ENCODE measurements at places on chromosomes 1 and 21.

DNA sequence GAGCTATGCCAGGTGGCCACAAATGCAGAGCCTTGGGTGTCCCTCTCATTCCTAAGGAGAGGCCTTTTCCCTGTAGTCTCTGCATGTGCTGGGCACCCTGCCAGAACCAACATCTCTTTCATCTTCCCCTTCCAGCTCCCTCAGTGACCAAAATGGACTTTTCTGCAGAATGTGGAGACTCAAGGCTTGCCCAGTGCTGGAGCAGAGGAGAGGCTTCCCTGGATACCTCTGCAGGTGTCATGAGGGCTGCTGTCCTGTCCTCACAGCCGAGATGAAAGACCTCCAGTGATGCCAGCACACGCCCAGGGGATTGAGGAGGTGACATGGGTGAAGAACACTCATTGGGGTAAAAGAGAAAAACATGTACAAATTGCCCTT, 347.0 kb upstream of the AJAP1 start:
- no peak for DNase-seq

DNA sequence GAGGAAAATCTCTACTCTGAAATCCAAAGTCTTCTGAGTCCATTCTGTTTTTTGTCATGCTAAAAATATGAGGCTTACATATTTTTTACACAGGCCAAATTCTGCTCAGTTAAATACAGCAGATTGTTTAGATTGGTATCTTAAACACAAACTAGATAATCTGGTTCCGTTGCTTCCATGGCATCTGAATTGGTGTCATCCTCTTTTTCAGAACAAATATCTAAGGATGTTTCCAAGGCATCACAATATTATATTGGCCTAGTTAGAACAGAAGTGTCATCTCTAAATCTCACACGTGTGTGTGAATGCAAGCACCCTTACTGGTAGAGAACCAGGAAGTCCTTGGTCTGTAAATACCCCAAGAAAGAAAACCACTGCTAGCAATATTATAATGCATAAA, 151.2 kb downstream of the NRIP1 start:
- no peak for DNase-seq

DNA sequence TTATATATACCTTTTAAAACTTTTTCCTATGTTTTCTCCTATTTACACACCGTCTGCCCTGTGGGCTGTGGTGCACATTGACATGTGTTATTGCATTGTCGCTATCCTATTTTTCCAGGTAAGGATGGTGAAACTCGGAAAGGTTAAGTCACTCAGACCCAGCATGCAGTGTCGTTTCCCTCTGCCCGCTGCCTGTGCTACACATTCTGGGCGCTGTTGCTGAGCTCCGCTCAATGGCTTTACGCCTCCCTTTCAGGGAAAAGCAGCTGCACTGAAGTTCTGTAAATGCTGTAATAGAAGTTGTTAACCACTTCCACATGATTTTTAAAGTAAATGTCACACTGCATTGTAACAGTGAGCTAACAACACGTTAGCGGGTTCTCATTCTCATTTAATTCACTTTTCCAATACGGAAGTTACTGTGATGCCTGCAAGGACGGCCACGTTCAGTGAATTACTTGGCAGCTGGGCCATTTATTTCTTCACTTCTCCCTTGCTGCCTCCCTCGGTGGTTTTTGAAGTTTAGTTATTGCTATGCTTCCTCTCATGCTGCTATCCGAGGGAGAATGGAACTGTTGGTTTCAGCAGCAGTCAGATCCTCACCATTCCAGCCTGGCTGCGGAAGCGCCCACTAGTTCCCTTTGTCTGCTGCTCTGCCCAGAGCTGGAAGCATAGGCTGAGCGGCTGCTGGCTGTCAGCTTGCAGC, 288.7 kb downstream of the SPATA17 start:
- no peak for DNase-seq

- DNase-seq: no peak
Observed at GRCh38 chr1:175075572-175076568, 8.2 kb downstream of the TNN start.

- DNase-seq: no peak
Observed at GRCh38 chr1:31653717-31654473, 9.2 kb upstream of the PEF1 start.

Data from fibroblast of the conjunctiva (primary cell).